Esophagus squamous epithelium (tissue), 5 donors: ENCODE measurements at places on chromosomes 13 and 19.
A peak's percentile ranks its signal among the peaks of the same experiment; 100 is the strongest.

DNA sequence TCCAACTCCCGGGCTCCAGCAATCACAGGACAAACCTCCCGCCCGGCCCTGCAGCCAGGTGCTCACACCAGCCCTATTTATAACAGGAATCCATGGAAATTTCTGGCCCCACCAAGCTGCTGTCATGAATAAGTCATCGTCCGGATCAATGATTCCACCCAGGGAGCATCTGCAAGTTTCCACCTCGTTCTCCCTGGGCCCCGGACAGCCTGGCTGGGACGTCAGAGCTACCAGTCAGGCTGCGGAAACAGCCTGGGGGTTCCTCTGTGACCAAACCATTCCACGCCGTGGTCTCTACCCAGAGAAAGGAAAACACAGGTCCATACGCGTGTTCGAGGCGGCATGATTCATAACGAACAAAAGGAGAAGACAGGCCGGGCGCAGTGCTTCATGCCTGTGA, 20.7 kb upstream of the PTBP1 start:
- DNase-seq: no peak

GRCh38 chr13:43269037-43269481, 245.7 kb downstream of the DNAJC15 start:
- DNase-seq: no peak

GRCh38 chr13:94389604-94390351, 89.7 kb downstream of the DCT start:
- no peak for DNase-seq

DNA sequence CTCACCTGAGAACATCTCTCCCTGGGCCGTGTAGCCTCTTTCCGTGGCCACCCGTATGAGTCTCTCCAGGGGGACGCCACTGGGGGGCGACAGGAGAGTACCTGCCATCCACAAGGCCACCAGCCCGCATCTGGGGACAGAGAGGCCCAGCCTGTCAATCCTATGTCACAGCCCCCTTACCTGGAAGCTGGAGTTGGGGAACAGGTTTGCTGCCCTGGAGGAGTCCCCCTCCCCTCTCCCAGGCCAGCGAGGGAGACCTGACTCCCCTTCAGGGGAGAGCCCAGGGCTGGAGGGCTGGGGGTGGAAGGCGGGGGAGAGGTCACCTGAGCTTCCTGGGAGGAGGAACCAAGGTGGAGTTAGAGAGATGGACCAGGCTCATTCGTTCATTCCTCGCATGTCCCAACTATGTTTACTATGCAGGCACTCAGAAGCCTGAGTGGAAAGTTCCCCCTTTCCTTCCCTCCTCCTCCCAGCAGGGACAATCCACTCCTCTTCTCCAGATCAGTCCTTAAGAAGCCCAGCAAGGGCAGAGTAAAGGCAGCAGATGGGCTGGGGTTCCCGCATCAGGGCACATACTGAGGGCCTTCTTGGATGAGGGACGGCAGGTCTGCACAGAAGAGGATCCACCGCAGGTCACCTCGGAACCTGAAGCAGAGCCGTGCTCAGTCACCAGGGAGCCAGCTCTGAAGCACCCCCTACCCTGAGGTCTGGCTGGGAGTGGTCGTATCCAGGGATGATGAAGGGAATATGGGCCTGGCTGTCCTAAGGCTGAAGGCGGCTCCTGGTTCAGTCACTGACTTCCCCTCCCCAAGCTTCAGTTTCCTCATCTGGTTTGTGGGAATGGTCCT, 5.5 kb downstream of the ACTMAP start:
- DNase-seq: no peak

DNA sequence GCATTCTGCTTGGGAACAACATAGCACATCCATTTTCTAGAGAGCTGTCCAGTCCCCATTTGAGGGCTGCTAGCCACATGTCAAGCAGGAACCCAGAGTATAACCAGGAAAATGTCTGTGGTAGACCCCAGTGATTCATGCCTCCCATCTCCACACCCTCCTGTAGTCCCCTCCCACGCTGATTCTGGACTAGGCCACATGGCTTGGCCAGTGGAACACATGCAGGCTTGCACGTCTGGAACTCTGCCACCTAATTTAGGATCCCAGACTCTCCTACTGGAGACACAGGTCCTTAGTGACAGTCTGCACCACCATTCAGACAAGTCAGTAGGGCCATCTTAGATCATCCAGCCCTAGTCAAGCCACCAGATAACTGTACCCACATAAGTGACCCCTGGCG, 149.8 kb downstream of the ZIC5 start:
- DNase-seq: no peak

DNA sequence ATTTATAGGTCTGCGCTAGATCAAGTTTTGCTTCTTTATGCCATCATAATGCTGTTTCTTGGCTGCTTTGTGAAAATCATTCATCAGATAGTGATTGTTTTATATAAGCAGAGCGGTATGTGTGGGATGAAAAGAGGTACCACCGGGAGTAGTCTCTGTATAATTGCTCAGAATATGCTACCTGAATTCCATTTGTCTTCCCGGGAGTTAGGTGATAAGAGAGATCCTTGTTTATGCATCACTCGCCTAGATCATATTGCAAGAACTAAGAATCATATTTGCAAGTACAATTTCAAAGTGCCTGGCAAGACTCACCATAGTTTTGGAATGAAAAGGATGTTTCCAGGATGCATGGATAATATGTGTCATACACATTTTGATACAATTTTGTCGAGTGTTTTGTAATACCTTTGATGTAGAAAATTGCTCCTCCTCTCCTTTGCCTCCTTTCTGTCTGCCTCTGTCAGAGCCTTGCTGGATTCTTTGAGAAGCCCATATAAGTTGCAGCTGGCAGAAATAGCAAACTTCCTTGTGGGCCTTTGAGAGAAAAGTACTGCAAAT, 1306.0 kb upstream of the SLC10A2 start:
- DNase-seq: no peak

- no peak for DNase-seq
Observed at GRCh38 chr13:113031465-113031864, 62.5 kb downstream of the MCF2L start.

DNA sequence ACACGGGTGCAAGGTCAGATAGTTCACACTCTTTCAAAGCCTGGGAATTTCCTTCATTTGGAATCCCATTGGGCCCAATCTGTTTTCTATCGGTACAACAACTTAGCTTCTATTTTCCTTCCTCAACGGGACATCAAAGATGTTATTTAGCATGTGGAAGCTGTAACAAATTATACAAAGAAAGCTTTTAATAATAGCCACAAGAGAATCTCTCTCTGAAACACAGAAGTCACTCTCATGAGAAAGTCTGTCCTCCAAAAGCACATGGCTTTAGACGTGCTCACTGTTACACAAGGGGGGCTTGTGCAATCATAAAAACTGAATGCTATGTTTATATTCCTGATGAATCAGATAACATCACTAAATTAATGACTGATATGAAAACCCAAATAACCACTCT, 28.9 kb upstream of the CYSLTR2 start:
- DNase-seq: no peak

DNA sequence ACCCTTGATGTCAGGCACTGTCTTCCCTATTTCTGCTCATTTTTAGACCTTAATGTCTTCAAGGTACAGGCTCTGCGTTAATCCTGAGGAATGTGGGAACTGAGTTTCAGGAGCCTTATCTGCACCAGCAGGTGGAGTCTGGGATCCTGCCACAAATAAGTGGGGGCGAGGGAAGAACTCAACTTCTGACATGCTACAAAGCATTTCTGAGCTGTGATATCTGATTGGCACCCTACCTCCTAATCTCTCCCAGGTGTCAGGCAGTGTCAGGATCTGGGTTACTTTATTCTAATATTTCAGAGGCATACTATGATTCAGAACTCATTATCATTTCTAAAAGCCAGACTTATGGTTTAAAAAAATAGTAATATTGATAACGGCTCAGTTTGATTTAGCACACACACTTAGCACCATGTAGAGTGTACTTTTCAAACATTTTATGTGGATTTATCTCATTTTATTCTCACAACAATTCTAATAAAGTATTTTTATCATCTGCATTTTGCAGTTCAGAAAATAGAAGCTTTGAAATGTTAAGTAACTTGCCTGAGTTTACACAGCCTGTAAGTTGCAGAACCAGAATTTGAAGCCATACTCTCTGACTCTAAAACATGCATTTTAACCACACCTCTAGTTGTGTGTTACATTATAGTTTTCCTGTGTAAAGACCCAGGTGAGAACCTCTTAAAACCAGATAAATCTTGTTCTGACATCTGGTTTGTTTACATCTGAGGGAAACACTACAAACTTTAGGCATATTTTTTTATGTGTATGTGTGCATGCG, 358.6 kb downstream of the TDRD3 start:
- no peak for DNase-seq

GRCh38 chr13:30088312-30088855, 219.0 kb downstream of the KATNAL1 start:
- no peak for DNase-seq

DNA sequence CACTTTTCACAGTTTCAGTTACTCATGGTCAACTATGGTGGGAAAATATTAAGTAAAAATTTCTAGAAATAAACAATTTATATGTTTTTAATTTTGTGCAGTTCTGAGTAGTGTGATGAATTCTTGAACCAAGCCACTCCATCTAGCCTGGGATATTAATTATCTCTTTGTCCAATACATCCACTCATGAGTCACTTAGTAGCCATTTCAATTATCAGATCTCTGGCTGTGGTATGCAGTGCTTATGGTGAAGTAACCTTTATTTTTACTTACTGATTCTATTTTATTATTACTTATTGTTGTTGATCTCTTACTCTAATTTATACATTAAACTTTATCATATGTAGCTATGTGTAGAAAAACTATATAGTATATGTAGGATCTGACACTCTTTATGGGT, 128.9 kb upstream of the KLHL1 start:
- no peak for DNase-seq

DNA sequence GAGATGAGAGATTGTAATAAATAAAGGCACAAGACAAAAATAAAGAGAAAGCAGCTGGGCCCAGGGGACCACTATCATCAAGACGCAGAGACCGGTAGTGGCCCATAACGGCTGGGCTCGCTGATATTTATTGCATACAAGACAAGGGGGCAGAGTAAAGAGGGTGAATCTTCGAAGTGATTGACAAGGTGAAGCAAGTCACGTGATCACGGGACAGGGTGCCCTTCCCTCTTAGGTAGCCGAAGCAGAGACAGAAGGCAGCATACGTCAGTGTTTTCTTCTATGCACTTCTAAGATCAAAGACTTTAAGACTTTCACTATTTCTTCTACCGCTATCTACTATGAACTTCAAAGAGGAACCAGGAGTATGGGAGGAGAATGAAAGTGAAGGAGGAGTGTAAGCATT, 4.6 kb upstream of the PRKCG start:
- DNase-seq: no peak

GRCh38 chr13:33799950-33800592, 17.9 kb upstream of the RFC3 start:
- DNase-seq: no peak

DNA sequence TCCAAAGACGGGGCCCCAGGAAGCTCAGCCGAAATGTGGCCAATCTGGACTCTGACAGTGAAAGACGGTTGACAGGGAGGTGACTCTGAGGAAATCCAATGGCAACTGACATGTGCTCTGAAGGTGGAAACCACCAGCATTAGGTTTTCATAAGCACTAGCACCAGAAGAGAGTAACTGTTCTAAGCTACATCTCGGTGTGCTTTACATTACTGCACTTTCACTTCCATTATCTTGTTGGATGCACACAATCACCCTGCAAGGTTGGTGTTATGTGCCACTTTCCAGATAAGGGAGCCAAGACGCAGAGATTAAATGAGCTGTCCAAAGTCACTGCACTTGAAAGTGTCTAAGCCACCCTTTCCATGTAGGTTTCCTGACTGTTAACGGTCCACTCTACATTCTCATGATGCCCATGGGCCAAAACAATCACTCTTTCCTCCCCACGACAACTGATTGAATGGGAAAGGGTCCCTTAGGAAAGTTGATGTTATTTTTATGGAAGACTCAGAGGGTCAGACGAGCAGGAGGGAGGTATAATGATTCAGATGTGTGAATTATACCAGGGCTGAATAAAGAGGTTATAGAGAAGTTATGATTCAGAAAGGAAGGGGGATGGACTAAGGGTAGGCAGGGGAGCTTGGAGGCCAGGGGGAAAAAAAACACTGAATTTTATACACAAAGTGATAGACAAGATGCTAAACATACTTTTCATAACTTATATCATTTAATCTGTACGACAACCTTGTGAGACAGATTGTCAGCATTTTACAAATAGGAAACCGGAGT, 52.8 kb downstream of the RUBCNL start:
- DNase-seq: no peak

DNA sequence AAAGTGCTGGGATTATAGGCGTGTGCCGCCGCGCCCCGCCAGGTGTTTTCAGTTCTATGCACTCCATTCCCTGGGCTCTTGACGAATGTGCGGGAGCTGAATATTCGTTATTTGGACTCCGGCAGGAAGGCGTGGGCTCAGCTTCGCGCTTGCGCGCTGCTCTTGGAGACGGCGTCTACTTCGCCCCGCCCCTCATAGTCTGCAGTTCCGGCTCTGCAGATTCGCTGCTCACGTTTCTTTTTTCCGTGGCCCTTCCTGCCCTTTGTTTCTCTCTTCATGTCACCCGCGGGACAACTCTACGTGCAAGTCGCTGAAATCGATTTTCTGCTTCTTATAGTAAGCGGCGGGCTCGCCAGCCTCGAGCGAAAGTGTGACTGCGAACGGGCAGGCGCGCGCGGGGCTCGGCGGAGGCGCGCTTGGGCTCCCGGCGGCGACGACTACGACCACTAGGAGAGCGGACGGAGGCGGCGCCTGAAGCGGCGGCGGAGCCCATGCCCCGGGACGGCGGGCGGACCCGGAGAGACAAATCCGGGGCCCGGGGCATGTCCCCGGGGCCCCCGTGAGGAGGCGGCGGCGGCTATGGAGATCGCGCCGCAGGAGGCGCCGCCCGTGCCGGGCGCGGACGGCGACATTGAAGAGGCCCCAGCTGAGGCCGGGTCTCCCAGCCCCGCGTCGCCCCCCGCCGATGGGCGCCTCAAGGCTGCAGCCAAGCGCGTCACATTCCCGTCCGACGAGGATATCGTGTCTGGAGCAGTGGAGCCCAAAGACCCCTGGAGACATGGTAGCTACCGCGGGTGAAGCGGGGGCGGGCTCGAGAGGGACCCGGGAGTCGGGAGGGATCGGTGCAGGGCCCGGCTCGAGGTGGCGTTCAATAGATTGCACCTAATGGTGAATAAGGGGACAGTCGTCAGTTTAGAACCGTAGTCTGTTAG, at the start of gene PPP1R37:
Gene PPP1R37 (plus strand): TSS at position 433 of the 932 bp plus-strand sequence. CDS start 147 bp downstream, at position 580.
- DNase-seq: peak; percentile 70
